ENCODE measurements at places on chromosomes 2 and 18.

GRCh38 chr18:74388227-74388626 is 68.9 kb downstream of the DIPK1C start:
- DNase-seq = no peak

DNA sequence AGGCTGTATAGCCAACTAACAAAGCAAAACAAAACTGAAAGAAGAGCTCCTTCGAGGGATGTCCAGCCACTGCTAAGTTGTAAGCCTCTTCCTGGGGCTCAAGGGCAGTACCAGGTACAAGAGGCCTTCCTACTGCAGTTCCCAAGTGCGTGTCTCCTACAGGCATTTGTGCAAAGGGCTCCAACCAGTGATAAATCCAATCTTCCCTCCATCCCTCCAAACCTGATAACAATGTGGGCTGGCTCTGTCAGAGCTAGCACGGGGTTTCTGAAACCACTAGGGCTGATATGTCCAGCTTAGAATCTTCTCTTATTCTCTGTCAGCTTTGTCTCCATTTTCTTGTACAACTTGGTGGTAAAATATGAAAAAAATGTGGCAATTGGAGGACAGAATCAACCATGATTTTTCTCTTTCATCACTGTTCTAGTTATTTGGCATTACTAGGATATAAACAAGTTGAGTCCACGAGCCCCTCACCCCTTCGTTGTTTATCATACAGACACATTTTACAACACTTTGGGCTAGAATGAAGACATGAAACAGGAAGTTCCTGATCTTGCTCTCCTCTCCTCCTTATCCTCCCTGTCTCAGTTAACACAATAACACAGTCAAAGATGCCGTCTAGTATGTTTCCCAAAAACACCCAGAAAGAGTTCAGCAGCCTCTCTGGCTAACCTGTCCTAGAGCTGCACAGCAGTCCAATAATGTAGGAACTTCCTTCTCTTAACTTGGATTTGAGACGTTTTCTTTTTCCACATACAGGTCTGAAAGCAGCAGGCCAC is 35.4 kb upstream of the WIPF1 start:
- no peak for DNase-seq

DNA sequence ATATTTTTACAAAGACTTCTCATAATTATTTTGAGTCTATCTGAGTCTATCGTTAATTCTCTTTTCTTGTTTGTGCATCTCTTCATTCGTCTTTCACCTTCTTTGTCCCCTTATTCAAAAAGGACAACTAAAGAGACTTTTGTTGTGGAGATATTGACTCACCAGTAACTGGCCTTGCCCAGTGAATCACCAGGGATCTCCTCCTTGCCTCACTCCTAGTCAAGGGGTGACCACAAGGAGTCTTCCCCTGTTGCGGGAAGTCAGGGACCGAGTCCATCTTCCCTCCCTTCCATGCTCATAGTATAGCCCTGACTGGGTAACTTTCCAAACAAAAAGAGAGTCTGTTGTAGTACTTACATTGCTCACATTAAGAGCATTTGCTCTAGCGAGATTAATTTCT is 158.9 kb downstream of the NEB start:
- no peak for DNase-seq

GRCh38 chr18:47931718-47932103 is 1.3 kb upstream of the SMAD2 start:
- no peak for DNase-seq

DNA sequence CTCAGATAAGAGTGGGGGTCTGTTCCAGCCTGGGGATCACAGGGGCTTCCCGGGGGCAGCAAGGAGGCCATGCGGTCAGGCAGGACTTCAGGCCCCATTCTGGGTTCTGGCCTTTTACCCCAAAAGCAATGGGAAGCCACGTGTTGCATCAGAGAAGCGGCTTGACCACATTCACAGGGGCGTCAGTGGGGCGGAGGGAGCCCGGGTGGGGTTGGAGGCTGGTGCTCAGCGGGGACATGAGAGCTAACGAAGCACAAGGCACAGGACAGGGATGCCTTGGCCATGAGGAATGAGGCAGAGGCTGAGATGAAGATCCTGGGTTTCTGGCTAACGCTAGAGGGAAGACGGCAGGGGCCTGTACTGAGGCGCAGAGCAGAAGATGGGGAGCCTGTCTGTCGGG is 6.1 kb downstream of the HJURP start:
- no peak for DNase-seq

- DNase-seq = no peak
Observed at GRCh38 chr18:21526463-21526862, 74.0 kb downstream of the ESCO1 start.

DNA sequence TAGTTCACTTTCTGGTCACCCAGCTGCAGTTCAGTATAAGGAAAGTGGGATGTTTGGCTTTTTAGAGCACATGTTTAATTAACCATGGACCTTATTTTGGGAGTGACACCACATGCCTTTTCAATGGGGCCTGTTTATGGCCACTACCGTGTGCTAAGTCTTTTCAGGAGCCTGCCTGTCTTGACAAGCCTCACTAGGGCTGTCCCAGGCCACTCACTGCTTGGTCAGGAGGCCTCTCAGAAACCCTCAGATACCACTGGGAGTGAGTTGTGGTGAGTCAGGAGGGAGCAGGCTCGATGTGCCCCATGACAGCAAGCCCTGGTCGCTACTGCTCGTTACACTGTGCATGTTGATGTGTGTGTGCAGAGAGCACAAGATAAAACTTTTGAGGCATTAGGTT is 123.0 kb downstream of the MAP4K4 start:
- DNase-seq = peak; percentile 49

- DNase-seq = no peak
Observed at GRCh38 chr2:6704077-6704476, 161.6 kb downstream of the CMPK2 start.

- DNase-seq = no peak
Observed at GRCh38 chr2:45731141-45731540, 79.7 kb downstream of the PRKCE start.

DNA sequence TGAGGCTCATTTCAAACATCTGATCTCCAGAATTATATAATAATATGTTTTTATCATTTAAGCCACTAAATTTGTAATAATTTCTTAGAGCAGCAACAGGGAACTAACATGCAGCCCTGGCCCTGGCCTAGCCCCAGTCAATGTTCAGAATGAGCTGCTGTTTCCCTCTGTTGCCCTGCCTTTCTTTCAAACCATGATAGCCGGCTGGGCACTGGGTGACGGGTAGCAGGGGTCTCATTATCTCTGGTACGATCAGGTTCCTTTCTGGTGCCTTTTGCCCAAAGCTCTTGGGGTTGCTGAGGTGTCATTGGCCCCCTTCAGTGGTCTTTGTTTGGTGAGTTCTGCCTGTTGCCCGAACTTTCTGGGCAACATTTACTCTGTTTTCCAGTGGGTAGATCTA is 63.1 kb downstream of the THNSL2 start:
- DNase-seq = no peak

- no peak for DNase-seq
Observed at GRCh38 chr2:24993406-24994145, 21.8 kb upstream of the DNAJC27 start.

GRCh38 chr2:48190230-48190629 is 283.9 kb upstream of the FBXO11 start:
- DNase-seq = no peak

All from AG04449 (cell line).